ENCODE measurements at places on chromosomes 4 and X.

DNA sequence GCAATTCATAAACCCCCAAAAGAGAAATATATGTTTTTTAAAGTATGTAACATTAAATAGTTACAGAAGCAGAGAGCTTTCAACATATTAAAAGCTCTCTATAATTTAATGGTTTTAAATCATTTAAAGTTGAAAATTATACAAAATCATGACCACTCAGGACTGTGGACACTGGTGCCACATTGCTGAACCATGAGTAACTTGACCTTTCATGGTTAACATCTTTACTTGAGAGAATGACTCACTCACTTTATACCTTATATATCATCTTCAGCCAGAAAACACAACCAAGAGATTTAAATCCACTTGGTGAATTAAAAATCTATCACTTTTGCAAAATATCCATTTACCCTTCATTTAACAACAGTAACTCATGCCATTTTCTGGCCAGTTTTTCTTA, 584.3 kb upstream of the SMIM31 start:
- no peak for DNase-seq

DNA sequence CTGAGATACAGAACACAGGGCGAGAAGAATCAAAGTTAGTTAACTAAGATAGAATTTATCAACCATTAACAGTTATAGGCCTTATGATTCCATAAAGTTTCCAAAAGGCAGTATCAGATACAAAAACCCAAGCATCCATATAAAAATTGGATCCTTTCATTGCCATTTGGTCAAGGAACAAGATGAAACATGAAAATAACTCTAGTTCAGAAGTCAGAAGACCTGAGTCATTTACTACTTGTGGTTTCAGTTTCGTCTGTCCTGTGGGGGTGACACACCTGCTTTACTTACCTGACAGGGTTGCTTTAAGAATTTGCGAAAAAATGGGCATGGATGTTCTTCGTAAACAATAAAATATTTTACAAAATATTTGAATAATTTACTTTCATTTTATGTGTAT, 130.8 kb downstream of the ANAPC10 start:
- DNase-seq = no peak

- no peak for DNase-seq
These were observed 7.4 kb upstream of the TAPT1 start for GRCh38 chr4:16233569-16234177.

DNA sequence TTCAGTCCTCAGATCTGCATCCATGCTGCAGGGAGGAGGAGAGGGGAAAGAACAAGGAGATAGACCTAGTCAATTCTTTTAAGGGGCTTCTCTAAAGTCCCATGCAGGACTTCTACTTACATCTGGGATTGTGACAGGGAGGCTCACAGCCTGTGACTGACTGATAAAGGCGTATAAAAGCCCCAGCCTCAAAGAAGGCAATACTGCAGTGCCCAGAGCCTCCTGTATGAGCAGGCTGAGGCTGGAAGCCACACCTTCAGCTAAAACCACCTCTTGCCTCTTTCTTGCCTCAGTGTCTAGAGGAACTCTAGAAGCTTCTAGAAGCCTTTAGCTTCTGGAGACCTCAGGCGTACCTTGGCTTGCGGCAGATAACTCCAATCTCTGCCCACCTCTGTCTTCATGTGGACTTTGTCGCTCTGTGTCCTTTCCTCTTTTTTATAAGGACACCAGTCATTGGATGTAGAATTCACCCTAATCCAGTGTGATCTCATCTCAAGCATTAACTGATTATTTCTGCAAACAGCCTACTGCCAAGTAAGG, 6.0 kb upstream of the ZCCHC4 start:
- DNase-seq = no peak

DNA sequence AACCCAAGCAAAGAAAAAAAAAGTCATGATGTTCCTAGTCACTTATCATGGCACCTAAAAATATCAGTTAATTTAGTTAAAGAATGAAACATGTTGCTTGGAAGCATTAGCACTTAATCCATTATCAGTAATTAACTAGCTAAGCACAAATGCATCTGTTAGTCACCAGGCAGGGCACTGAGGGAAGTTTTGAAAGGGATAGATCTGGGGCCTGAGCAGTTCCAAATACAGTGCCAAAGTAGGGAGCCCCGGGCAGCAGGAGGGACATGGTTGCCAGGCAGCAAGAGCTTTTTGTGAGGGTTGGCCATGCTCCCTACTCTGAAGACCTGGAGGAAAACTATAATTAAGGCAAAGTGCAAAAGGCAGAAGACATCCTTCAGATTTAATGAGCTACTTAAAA, 62.0 kb downstream of the PHKA1 start:
- DNase-seq = no peak

- DNase-seq = no peak
These were observed 4.5 kb downstream of the SNX25 start for GRCh38 chr4:185213877-185214276.

GRCh38 chr4:130110189-130110588, 1014.2 kb downstream of the C4orf33 start:
- DNase-seq = no peak

GRCh38 chrX:11704725-11705495, 39.2 kb upstream of the ARHGAP6 start:
- no peak for DNase-seq

DNA sequence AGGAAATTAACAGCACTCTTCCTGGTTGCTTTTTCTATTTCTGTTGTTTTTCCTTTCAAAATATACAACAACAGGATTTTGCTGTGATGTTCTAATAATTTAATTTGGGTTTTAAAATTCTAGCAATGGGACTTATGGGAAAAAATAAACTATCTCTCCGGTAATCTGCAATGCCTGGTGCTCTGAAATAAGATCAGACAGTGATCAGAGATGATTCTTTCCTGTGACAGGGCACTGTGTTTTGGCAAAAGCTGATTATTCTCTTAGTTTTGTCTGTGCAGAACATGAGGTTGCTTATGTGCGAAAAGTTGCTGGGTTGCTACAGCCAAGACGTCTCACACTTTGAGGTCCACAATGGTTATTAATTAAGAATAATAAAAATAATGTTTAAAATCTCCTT, 291.7 kb downstream of the FBXO8 start:
- DNase-seq = no peak

DNA sequence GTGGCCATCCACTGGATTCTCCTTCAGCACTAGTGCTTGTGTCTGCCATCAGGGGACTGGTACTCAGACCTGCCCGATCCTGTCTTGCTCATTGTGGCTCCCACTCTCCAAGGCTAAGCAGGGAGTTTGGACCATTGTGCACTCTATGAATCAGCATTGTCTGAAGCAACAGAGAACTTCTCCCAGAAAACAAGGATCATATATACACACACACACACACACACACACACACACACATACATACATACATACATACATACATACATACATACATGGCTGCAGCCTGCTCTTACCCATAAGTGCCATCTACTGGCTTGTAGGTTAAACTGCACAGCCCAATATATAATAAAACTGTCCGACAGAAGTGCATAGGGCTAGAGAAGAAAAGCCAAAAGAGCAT, 345.3 kb upstream of the LCORL start:
- DNase-seq = peak; percentile 20

DNA sequence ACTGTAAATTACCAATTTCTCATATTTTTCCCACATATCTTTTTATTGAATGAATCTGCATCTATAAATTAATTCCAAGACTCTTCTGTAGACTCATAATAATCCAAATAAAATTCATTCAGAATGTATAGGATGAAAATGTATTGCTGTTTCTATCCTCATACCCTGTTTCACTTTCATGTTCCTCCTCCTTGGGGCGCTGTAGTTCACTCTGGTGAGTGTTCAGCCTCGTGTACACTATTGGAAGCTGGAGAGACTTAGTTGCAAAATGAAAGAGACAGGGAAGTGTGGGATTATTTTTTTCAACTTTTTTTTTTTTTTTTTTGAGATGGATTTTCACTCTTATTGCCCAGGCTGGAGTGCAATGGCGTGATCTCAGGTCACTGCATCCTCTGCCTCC, 296.1 kb downstream of the TLL1 start:
- no peak for DNase-seq

DNA sequence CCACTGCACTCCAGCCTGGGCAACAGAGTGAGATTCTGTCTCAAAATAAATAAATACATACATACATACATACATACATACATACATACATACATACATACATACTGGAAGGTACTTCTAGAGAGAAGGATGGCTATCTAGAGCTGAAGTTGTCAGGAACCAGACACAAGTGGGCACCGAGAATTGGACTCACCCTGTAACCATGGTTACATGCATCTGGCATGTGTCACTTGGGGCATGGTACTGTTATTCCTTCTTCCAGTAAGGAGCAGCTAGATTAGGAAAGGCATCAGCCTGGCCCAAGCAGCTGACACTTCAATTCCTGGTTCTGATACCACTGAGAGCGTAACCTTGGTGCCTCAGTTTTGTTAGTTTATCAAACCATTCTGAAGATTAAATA, 127.1 kb downstream of the SH3KBP1 start:
- DNase-seq = no peak
